ENCODE measurements at places on chromosomes 6 and 20.
A peak's percentile ranks its signal among the peaks of the same experiment; 100 is the strongest.

- no peak for DNase-seq
Observed at GRCh38 chr6:98838032-98838431, 3.7 kb downstream of the POU3F2 start.

DNA sequence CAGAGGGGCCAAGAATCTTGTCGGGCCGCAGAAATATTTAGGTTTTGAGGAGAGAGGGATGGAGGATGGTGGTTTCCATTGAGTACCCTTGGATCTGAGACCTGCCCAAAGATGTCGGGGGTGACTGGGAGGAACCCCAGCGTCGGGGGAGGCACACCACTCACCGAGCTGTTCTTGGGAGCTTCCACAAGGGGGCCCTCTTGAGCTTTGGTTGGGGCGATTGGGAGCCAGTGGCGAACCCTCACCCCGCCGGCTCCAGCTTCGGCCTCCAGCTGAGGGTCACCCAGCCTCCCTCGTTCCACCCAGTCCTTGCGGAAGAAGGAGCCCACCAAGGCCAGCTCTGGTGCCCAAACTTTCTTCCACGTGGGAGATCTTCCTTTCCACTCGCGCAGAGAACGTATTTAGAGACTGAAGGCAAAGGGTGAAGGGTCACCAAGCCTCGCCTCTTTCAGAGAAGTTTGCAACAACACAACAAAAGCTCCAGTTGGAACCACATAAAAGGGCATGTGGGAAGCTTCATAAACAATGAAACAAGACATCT lies 33.6 kb downstream of the APCDD1L start:
- peak; percentile 44 for DNase-seq

GRCh38 chr20:63475209-63475608 lies 2.8 kb upstream of the KCNQ2 start:
- no peak for DNase-seq

DNA sequence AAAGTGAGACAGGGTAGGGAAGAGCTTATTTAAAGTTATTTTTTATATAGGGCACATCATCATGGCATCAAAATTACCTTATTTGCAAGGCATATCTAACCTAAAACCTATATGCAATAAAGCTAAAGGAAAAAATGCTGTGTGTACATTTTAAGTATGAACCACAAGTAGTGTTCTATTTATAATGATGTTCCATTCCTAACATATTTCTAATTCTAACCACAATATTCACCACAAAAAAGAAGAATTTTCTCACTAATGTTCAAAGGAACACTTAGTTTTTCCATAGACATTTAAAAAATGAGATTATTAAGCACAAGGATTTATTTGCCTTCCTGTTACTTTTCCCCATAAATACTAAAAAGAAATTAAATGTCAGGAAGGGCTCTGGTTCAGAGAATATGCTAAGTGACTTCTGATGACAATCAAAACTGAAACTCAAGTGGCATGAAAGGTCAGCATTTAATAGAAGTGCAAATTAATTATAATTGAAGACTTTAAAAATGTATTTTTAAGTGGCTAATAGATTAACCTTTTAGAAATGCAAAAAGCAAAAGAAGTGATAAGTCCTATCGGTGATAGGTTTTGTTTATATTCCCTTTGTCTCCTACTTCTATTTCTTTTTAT lies 25.1 kb downstream of the GPR63 start:
- DNase-seq, result no peak

- no peak for DNase-seq
Observed at GRCh38 chr20:42093542-42094440, 475.6 kb upstream of the CHD6 start.
